ENCODE measurements at places on chromosomes 5 and 9. TPM values are rescaled to one million over a fixed set of nuclear protein-coding genes. Genes with fewer than 3 reads are reported as not detected.

DNA sequence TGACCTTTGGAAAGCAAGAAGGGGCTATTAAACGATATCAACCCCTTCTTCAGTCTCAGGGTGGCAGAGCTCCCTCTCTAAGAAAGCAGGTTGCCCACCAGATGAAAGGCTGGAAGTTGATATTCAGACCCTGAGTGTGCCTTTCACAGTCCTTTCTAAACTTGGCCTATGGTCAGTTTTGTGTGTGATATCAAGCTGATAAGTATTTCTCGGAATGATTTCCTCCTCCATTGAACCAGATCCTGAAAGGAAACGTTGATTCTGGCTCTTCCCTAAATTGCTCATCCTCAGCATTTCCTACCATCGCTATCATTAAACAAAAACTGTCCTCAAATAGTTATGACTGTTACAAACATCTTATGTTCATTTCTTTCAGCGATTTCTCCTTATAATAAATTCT lies 130.4 kb downstream of the CEMIP2 start:
- peak; percentile 16 for DNase-seq

- peak; percentile 66 for DNase-seq
These were observed 23.9 kb downstream of the DCANP1 start for GRCh38 chr5:135423146-135423845.

DNA sequence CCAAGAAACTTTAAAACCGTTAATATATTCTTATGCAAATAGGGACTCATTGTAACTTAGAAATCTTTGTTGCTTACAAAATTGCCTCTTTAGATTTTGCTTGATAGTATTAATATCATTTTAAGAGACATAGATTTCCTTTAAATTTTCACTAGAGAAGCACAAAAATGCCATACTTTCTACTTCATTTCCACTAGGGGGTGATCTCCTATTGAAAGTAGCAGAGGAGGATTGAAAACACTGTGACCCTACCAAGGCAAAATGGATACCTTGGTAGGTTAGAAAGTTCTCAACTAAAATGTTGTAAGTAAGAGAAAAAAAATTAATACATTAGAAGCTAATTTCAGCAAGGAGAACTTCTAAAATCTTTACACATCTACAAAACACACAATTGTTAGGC lies 204.9 kb downstream of the CHSY3 start:
- peak; percentile 33 for DNase-seq

- no peak for DNase-seq
These were observed 12.0 kb upstream of the RARS1 start for GRCh38 chr5:168474319-168474718.

Gene DPYSL3
- 87.5 TPM for total RNA-seq

GRCh38 chr5:79069488-79070349 lies at the start of the genes BHMT2 and DMGDH:
BHMT2 (plus strand) TSS chr5:79069767; CDS start chr5:79069783, 16 bp downstream.
DMGDH (minus strand) TSS chr5:79069674; CDS start chr5:79069620, 54 bp downstream.
- peak; percentile 71 for DNase-seq

DNA sequence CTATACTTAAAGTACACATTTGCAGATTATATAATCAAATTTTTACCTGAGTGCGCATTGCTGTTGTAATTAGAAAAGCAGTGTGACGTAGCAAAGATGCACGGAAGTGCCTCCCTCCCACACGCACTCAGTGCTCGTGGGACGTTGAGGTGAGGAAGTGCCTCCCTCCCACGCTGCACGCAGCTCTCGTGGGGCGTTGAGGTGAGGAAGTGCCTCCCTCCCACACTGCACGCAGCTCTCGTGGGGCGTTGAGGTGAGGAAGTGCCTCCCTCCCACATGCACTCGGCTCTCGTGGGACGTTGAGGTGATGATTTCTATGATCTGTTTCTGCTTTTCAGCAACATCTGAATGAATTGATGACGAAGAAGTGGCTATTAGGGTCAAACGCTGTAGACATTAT lies 21.0 kb downstream of the EXOC3 start:
- no peak for DNase-seq

Gene ZNF883
- total RNA-seq = 4.6 TPM

DNA sequence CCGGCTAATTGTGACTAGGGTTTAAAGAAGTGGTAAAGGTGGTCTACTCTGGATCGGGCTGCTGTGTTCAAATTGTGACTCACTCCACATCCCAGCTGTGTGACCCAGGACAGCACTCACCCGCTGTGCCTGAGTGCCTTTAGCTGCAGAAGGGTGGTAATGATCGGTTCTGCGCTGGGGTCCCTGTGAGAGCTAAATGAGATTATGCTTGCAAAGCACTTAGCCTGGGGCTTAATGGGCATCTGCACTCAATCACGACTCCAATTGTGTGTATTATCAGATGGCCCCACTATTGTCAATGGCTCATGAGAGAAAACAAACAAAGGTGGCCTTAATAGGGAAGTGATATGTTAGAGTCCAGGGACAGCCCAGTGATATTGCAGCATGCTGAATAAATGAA lies 25.1 kb upstream of the TBC1D2 start:
- no peak for DNase-seq

DNA sequence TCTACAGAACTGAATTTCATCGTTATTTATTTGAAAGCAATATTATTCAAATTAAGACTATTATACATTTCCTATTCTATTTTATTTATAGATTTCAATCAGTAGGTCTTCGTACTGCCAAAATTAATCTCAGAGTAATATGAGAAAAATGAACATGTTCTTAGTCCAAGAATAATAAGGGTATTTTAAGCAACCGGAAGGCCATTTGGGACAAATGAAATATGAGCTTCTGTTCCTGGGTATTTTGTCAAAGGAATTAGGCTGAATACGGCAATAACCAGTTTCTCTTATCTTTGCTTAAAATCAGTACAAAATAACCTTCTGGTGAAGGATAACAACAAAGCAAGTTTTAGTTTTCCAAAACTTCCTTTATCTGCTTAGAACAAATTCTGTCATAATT lies 410.3 kb upstream of the PRR16 start:
- DNase-seq = peak; percentile 30

Gene SLC25A48
- total RNA-seq = 0.18 TPM

GRCh38 chr9:123322273-123323195 lies 33.5 kb upstream of the CRB2 start:
- peak; percentile 44 for DNase-seq

GRCh38 chr9:129938291-129938979 lies 103.2 kb downstream of the USP20 start:
- peak; percentile 83 for DNase-seq

- no peak for DNase-seq
These were observed 380.0 kb downstream of the ANXA1 start for GRCh38 chr9:73531658-73532057.

- DNase-seq = no peak
These were observed 26.5 kb upstream of the DOCK2 start for GRCh38 chr5:169610606-169611005.

DNA sequence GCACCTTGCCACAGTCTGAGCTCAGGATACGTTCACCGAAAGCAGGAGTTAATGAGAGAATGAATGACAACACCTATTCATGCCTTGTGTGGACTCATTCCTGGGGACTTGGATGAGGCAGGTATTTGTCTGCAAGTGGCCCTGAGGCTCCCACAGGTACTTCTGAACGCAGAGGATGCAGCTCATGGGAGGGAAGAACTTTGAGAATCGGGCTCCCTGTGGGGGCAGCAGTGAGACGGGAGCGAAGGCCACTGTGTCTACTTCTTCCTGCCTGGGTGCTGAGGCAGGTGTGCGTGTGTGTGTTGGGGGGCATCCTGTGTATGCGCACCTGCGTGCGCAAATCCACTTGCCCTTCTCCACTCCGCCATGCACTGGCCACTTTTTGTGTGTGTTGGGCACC lies 42.2 kb downstream of the PTPN3 start:
- DNase-seq = no peak

DNA sequence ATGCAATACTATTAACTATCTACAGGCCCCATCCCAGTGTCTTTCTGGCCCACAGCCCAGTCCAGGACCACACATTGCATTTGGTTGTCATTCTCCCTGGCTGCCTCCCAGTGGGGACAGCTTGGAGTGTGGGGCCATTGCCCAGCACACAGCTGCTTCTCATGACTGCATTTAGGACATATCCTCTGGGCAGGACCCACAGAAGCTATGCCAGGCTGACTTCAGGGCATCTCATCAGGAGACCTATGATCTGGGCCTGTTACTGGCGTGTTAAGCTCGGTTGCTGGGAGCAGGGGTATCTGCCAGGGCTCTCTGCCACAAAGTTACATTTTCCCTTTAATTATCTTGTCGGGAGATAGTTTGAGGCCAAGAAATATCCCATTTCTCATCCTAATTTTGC lies 32.1 kb upstream of the CLPTM1L start:
- DNase-seq = peak; percentile 64

Gene RNF208
- total RNA-seq = 0.18 TPM

- no peak for DNase-seq
These were observed 60.5 kb downstream of the ACER2 start for GRCh38 chr9:19469271-19469670.

Gene C5
- total RNA-seq = 9.3 TPM

Gene PCDHGA12
- 2.4 TPM for total RNA-seq

GRCh38 chr5:14513266-14513665 lies 68.3 kb upstream of the OTULINL start:
- DNase-seq = no peak

- no peak for DNase-seq
These were observed 291.9 kb downstream of the ARL15 start for GRCh38 chr5:54018438-54018837.

GRCh38 chr5:74641735-74642542 lies 1.4 kb upstream of the ENC1 start:
- DNase-seq = peak; percentile 95

GRCh38 chr5:175893466-175893865 lies 22.1 kb downstream of the CPLX2 start:
- DNase-seq = no peak

Gene DRD1
- under 0.01 TPM for total RNA-seq

Gene PCDHGA6
- total RNA-seq = 3.5 TPM

Gene HRCT1
- 1.2 TPM for total RNA-seq

GRCh38 chr9:6506571-6506970 lies 93.6 kb downstream of the UHRF2 start:
- no peak for DNase-seq

DNA sequence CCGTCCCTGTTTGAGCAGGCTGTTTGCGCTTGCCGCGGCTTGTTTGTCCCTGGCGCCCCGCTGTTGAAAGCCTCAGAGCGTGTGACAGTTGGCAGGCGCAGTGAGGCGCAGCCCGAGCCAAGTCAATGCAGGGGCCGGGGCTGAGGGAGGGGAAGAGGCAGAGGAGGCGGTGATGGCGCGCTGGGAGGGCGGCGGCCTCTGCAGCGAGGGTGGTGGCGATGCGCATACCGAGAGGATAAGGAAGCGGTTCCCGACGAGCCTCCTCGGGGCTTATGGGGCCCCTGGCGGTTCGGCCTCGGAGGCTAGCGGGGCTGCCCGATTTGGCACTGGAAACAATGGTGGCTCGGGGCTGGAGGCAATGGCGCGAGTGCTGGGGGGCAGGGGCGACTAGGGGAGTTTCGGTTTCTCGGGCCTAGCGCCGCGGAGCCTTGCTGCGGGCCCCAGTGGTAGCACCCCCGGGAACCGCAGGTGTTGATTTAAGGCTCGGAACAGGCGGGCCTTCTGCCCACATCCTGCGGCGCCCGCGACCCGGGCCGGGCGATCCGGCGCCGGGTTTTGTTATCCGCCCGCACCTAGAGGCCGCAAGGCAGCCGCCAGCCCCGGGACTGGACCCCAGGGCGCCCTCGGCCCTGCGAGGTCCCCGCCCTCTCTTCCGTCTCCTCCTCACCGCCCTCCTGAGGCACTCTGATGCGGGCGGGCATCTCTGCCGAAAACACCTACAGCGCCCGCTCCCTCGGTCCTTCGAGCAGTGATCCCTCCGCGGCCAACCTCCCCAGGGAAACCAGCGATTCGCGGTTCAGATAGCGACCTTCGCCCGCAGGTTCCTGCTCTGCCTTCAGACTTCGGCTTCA lies 947 bp upstream of the LNPEP start:
- peak; percentile 96 for DNase-seq

Gene GABRP
- total RNA-seq = 0.13 TPM

DNA sequence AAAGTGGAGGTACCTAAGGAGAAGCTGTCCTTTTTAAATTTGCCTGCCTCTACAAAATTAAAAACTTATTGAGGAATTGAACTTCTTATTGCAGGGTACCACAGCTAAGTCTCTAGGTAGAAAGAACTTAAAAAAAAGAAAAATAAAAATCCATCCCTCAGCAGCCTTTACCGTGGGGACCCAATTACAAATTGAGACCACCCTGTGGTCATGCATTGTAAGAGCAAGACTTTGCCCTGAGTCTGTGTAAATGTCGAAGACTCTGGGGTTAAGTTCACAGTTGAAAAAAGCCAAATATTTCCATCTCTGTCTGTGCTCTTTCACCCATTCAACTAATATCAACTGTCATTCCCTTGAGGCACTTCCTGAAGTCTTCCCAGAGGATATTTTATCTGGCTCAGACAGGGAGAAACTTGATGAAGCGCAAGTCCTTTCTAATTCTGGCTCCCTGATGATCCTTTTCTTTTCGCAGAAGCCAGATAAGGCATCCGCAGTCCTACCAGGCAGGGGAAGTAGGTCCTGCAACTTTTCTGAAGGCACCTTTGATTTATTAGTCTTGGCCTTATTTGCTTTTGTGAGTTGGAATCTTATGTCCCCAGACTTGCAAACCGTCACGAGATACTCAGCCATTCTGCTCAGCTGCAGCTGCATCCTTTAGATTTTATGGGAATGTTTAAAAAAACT lies 323.8 kb upstream of the WWC1 start:
- DNase-seq = peak; percentile 48

GRCh38 chr5:99763021-99763774 lies 772.0 kb upstream of the FAM174A start:
- no peak for DNase-seq

Gene UBTD2
- 48.8 TPM for total RNA-seq

Gene OXCT1
- total RNA-seq = 12.5 TPM

- no peak for DNase-seq
These were observed 129.6 kb downstream of the PIK3R1 start for GRCh38 chr5:68345171-68345570.

Data from muscle of leg (tissue), 16 donors.